ENCODE measurements at places on chromosomes 16 and 17.

GRCh38 chr17:71032746-71033273, 863.5 kb downstream of the KCNJ2 start:
- no peak for DNase-seq

DNA sequence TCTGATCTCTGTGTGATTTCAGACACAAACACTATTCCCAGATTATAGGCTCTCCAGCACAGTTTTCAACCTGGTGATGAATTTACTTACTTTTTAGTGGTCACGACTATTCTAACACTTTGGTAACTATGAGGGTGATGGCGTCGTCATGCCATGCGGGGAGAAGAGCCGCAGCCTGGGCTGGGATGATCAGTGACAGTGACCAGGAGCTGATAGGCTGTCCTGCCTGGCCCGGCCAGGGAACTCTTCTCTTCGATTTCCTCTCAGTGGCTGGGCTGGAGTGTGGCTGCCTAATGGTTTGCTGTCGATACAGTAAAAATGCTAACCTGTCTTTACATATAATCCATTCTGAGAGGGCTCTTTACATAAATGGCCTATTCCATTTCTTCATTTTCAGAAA, 113.1 kb downstream of the IRX3 start:
- DNase-seq = no peak

GRCh38 chr17:35876534-35876933, 3.6 kb downstream of the CCL5 start:
- no peak for DNase-seq

DNA sequence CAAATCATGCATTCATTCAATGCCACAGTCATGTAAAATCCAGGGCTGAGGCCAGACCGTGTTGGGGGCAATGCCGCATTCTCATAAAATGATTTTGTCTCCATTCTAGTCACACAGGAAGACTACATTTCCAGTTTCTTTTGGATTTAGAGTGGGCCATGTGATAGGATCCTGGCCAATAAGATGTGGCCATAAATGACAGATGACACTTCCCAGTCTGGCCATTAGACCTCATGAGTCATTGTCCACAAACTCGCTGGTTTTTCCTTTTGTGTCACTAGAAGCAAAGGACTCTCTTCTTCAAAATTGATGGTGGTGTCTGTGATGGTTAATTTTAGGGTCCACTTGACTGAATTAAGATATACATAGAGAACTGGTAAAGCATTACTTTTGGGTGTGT, 352.3 kb downstream of the UTP18 start:
- DNase-seq = no peak

GRCh38 chr17:67679721-67680120, 38.0 kb upstream of the NOL11 start:
- no peak for DNase-seq

DNA sequence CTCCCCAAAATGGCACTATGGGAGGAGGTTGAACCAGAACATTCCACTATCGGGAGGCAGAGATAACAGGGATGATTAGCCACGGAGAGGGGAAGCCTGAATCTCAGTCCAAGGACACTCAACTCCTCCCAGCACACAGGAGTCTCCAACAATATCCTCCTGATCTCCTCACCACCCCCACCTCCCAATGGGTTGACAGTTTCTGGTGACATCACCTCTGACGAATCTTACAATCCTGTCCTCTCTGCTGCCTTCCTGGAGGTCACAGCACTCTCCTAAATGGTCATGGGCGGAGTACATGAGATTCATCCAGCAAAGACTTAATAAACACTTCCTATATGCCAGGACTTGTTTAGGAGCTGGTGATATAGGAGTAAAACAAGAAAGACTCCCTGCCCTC, 80.9 kb downstream of the SLC6A2 start:
- no peak for DNase-seq

- DNase-seq = peak; percentile 94
These were observed 8.1 kb upstream of the KIFC3 start for GRCh38 chr16:57810197-57811031.

GRCh38 chr16:52296076-52296475, 250.9 kb downstream of the TOX3 start:
- no peak for DNase-seq

GRCh38 chr17:74391771-74392170, 24.5 kb downstream of the GPR142 start:
- DNase-seq = no peak

DNA sequence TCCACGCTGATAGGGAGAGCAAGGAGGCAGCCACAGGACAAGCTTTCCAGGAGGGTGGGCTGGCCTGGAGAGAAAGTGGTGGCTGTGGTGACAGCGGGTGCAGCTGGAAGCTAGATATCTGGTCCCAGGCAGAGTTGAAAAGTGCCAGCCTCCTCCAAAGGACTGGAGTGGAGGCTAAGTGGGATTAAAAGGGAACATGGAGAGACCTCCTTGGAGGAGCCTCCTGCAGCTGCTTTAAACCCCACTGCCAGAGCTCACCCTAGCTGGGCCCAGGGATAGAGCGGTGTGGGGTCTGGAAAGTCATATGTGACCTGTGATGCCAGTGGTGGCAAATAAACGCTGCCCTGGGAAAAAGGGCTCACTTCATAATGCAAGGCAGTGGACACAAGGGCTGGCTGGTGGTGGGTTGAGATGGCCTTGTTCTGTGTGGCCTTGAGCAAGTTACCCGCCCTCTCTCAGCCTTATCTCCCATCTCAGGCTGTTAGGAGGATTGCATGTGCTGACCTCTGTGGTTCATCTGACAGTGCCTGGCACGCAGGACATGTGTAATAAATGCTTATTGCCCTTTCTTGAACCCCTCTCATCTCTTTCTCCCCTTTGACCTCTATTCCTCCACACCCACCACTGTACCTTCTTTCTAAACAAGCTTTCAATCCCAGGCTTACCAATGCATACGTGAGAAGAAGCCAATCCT, 61.0 kb upstream of the LGALS9 start:
- no peak for DNase-seq

- no peak for DNase-seq
These were observed 295.7 kb upstream of the FOXF1 start for GRCh38 chr16:86214326-86215232.

GRCh38 chr16:81035398-81035974, at the start of gene ATMIN:
TSS of gene ATMIN (plus strand) at chr16:81035842. CDS start at chr16:81035871, 29 bp downstream.
- DNase-seq = peak; percentile 75

GRCh38 chr16:30076276-30076791, 540 bp downstream of the PPP4C start:
- DNase-seq = no peak

DNA sequence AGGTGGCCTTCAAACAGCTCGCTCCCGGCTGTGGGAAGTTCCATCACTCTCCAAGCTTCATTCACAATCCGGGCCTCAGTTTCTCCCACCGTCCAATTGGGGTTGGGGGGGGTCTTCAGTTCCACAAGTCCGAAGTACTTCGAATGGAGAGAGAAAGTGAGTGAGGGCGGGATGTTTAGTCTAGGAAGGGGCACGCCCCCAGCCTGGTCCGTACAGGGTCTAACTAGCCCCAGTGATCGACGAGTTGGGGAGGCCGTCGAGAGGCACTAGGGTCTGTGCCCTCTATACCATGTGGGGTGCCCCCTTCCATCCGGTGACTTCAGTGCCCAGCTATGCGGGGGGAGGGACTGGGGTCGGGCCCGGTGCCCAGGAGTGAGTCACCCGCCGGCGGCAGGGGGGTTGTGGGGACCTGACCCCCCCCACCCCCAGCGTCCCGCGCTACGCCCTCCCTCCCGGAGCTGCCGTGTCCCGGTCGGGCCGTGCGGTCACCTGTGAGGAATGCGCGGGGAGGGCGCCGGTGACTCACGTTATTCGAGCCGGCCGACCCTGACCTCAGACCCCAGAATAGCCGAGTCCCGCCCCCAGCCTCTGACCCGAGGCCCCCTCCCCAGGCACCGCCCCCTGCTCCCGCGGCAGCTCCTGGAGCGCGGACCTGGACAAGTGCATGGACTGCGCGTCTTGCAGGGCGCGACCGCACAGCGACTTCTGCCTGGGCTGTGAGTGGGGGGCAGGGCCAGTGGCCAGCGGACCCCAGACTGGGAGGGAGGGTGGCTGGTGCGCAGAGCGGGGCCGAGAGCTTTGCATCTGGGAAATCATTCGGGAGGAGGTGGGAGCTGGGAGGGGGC, 658 bp downstream of the TNFRSF12A start:
- peak; percentile 97 for DNase-seq

GRCh38 chr16:4718466-4718865, 15.6 kb downstream of the ANKS3 start:
- DNase-seq = no peak

GRCh38 chr17:50589095-50589705, 28.7 kb downstream of the CACNA1G start:
- DNase-seq = peak; percentile 74

- no peak for DNase-seq
These were observed 2336.1 kb downstream of the TP53TG3F start for GRCh38 chr16:35795361-35796029.

GRCh38 chr17:9973669-9974447, 68.8 kb upstream of the RCVRN start:
- no peak for DNase-seq

GRCh38 chr17:27630607-27631410, at the start of gene LGALS9:
TSS of gene LGALS9 (plus strand) at chr17:27631188. CDS start at chr17:27631266, 78 bp downstream.
- peak; percentile 4 for DNase-seq

DNA sequence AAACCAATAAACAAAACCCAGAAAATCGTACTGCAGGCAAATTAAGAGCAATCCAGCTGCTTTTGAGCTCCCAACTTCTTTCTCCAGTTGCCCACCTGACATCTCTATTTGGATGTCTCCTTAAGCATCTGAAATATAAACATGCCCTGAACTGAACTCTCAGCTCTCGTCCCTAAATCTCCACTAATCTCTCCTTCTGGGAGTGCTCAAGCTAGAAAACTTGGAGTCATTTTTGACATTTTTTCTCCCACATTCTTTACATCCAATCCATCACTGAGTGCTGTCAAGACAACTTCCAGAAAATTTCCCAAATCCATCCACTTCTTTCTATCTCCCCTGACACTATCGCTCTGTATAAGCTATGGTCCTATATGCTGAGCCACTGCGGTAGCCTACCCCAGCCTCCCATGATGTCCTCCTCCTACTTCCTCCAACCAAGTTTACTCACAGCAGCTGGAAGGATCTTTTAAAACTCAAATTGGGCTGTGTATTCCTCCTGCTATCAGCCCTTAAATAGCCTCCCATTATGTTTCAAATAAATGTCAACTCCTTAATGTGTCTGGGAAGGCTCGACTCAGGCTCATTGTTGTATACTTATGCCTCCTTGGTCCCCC, 53.1 kb downstream of the HS3ST3B1 start:
- no peak for DNase-seq

- no peak for DNase-seq
These were observed 11.2 kb downstream of the GTF3C1 start for GRCh38 chr16:27538528-27538927.

DNA sequence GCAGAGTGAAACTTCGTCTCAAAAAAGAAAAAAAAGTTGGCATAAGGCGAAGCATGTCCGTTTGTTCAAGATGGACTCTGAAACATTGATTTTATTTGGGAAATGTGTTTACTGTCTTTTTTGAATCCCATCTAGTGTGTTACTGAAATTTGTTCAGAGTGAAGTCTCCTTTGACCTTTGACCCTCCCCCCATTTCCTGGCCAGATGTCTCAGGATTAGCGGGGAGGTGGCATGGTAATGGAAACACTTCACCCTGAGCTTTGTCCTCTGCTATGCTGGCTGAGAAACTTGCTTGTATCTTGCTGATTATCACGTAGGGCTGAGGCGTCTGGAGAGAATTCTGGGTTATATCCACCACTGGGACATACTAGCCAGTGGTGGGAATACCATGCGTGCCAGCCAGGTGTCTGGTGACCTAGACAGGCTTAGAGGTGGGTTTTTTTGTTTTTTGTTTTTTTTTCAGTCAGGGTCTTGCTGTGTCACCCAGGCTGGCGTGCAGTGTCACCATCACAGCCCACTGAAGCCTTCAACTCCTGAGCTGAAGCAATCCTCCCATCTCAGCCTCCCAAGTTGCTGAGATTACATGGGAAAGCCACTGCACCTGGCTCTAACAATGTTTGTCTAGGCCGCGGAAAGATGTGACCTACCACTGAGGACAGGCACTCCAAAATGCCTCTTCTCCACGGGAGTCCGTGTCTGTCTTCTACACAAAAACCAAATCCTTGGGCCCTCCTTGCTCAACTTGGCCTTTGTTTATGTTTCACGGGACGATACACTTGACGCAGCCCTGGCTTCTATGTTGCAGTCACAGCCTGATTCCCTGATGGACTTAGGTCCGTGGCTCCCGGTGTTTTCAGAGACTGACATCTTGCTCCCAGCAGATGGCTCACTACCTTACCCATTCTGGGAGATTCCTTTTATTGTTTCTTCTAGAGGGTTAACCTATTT, 6.6 kb upstream of the GALK1 start:
- DNase-seq = no peak

GRCh38 chr16:16138034-16138635, 85.2 kb downstream of the ABCC6 start:
- no peak for DNase-seq

DNA sequence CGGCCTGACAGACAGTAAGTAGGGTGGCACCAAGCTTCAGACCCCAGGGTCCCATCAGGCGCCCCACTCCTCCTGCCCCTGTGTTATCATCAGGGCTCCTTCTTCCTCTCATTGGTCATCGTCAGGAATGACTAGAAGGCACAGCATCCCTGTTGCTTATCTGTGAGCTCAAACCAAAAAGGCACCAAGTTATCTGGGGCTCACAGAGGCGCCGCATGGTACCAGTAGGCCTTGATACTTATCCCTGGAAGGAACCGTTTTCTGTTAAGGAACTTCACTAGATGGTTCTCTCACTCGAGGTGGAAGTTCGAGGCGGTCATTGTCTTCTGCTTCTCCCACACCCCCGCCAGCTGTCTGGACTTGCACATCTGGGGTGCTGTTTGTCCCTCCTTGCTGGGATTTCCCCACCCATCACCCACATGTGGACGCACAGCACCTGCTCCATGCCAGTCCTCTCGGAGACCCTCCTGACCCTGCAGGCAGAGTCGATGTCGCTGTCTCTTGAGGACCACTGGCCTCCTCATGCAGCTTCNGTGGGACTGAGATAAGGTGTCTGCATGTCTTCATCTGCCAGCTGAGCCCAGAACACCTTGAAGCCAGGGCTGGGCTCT, 52.1 kb downstream of the METRNL start:
- DNase-seq = no peak

DNA sequence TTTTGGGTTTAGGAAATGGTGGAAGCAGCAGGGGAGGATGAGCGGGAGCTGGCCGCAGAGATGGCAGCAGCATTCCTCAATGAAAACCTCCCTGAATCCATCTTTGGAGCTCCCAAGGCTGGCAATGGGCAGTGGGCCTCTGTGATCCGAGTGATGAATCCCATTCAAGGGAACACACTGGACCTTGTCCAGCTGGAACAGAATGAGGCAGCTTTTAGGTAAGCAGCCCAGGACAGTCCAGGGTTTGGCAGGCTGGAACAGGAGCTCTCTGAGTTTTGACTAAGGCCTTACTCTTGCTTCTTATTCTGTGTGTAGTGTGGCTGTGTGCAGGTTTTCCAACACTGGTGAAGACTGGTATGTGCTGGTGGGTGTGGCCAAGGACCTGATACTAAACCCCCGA, 41.4 kb downstream of the SF3B3 start:
- no peak for DNase-seq

Measured in Caki2 (cell line).